ENCODE measurements at places on chromosomes 1 and 21.

GRCh38 chr21:18987520-18988026 is 584.0 kb upstream of the TMPRSS15 start:
- DNase-seq, result no peak

DNA sequence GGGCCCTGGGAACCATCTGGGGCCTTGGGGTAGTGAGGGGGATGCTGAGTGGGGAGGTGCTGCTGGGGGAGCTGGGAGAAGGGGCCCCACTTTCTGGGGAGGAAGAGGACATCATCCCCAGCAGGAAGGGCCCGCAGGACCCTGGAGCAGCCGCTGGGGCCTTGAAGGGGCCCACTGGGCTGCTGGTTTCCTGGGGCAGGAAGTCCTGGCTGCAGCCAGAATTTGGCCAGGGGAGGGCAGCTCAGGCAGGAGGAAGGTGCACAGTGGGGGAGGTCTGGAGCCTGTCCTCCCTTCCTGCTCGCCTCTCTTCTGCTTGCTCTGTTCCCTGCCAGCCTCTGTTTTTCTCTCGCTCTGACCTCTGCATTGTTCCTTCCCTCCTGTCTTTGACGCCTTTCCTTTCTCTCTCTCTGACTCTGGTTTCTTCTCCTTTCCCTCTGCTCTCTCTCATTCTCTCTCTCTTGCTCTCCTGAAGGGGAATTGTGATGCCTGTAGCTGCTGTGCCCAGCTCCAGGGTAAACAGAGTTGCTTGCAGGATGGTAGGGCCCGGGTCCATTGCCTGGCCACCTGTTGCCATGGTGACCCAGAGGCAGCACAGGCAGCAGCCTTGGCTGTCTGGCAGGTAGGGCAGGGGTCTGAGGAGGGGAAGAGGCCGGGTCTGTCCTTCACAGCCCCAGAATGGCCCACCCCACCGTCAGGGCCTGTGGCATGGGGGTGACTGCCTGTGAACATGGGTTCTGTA is 23.9 kb downstream of the ACOT11 start:
- DNase-seq, result no peak

GRCh38 chr1:116290085-116290705 is 82.8 kb upstream of the ATP1A1 start:
- no peak for DNase-seq

DNA sequence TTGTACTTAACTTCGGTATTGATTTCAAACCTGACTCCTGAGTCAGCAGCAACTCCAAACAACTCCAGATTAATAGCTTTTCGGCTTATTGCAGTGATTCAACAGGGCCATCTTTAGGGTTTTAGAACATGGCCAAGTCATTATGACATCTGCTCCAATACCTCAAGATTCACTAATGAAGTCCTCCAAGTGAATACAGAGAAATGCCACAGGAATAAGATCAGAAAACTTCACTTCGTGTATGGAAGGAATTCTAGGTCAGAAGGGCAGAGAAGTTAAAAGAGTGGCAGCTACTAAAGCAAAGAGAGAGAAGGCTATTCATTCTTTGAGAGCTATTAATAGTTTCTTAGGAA is 7.6 kb upstream of the C1orf116 start:
- DNase-seq, result no peak

GRCh38 chr1:154213274-154213673 is 7.1 kb upstream of the CFAP141 start:
- no peak for DNase-seq

DNA sequence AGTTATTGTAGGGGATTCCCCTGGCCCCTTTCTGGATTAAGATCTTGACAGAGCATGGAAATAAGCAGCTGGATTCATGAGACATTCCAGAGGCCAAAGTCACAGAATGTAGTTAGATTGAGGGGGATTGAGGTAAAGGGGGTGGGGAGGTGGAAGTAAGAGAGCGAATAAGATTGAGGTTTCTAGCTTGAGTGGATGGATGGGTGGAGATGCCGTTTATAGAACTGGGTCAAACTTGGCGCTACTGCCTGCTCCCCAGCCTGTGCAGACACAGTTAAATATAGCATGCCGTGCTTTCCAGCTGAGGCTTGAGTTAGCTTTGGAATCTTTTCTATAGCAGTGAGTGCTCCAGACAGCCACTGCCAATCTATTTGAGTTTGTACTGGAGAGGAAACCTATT is 85.7 kb downstream of the DYRK1A start:
- no peak for DNase-seq

GRCh38 chr1:26057189-26057588 is 10.2 kb downstream of the TRIM63 start:
- no peak for DNase-seq

- DNase-seq, result no peak
Measured at GRCh38 chr1:38028671-38029070, 16.1 kb downstream of the UTP11 start.

DNA sequence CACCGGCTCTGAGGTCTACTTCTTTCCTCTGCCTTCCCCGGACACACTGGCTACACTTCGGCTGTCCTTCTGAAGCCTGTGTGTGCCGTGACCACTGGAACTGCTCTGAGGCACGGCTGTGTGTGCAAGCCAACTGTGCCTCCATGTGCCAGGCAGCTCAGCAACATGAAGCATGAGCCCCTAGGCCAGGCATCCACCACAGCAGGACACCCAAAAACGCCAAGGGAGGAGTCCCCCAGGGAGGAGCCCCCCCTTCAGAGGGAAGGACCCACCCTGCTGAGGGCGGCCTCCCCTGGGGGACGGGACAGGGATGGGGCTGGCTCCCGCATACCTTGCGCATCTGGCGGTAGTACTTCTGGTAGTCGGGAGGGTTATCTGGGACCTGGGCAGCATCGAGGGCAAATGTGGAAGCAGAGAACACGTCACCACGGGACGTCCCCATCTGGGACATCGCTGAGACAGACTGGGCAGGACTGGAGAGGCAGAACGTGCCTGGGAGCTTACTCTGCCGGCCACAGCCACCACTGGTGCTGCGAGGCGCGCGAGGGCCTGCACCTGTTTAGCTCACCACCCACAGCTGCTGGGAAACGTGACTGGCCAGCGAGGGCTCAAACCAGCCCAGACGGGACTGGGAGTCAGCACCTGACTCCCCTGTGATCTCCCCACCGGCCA is 20.5 kb downstream of the LSS start:
- DNase-seq, result no peak
